ENCODE measurements at places on chromosomes 12 and 14.

GRCh38 chr14:99644723-99645544 lies at the start of gene HHIPL1:
TSS of gene HHIPL1 (plus strand) at chr14:99645129. CDS start at chr14:99645208, 79 bp downstream.
- no peak for DNase-seq

DNA sequence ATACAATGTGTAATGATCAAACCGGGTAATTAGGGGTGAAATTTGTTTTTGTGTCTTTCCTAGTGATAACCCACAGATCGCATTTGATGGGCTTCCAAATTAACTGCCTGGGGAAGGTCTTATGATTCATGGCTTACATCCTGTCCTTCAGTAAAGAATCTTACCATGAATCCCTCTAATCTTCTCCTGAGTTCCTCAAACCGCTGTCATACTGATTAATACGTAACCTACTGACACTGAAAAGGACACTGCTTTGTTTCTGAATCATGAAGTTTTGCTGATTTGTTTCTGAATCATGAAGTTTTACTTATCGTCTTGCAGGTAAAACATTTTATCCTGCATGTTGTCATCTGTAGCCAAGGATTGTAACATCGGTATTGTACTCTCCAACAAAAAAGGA lies 52.0 kb upstream of the CRY1 start:
- no peak for DNase-seq

DNA sequence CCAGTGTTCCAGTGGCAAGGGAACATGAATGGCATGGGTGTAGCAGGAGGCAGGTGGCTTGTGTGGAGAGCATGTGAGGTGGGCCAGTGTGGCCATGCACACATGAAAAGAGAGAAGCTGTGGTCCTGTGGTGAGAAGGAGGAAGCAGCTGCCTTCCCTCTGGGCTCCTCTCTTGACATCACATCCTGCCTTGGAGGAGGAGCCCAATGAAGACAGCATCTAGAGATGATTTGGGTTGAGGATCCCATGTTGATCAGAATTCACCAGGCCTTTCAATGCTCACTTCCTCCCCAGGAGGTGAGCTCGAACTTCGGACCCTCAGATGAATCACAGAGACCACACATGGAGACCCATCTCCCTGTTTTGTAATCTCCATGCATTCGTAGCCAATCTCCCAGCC lies 82.6 kb downstream of the LRRC74A start:
- DNase-seq: no peak

DNA sequence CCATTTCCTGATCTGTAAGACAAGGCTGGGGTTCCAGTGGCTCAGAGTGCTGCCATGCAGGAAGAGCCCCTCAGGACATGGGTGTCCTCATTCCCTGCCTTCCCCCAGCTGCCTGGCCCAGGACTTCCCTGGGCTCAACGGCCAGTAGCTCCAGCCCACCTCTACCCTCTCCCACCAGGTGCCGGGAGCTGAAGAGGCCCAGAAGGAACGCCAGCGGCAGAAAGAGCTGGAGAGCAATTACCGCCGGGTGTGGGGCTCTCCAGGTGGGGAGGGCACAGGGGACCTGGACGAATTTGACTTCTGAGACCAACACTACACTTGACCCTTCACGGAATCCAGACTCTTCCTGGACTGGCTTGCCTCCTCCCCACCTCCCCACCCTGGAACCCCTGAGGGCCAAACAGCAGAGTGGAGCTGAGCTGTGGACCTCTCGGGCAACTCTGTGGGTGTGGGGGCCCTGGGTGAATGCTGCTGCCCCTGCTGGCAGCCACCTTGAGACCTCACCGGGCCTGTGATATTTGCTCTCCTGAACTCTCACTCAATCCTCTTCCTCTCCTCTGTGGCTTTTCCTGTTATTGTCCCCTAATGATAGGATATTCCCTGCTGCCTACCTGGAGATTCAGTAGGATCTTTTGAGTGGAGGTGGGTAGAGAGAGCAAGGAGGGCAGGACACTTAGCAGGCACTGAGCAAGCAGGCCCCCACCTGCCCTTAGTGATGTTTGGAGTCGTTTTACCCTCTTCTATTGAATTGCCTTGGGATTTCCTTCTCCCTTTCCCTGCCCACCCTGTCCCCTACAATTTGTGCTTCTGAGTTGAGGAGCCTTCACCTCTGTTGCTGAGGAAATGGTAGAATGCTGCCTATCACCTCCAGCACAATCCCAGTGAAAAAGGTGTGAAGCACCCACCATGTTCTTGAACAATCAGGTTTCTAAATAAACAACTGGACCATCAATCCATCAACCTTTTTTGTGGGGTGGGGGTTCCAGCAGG lies 17.6 kb downstream of the AGAP2 start:
- no peak for DNase-seq

GRCh38 chr14:72952171-72952570 lies 25.9 kb downstream of the DCAF4 start:
- DNase-seq: no peak

DNA sequence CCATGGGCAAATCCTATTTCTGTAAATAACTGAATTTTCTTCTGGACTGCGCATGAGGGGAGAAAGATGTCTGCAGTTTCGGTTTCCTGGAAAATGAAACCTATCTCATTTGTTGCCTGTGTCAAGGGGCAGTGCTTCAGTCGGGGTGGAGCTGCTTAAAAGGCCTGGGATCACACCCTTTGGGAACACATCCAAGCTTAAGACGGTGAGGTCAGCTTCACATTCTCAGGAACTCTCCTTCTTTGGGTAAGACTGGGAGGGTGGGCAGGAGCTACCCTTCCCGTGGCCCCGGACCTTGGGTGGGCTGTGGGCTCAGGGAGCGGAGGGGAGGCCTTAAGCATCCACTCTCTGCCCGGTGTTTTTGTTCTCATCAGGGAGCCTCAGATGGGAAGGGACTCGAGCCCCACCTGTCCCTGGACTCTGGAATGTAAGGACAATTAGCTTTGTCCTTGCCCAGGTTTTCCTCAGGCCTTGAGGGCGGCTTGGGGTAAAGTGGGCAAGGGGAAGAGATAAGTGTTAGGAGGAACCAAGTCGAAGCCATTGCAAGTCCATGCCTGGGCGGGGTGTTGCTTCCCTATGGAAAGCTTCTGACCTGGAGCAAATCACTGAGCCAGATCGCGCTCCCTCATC lies at the start of gene IFI27:
Gene IFI27 (plus strand): TSS at position 185 of the 630 bp plus-strand sequence.
- DNase-seq: no peak

Data from SW 1271 (cell line).